ENCODE measurements at places on chromosomes 6 and 20.

DNA sequence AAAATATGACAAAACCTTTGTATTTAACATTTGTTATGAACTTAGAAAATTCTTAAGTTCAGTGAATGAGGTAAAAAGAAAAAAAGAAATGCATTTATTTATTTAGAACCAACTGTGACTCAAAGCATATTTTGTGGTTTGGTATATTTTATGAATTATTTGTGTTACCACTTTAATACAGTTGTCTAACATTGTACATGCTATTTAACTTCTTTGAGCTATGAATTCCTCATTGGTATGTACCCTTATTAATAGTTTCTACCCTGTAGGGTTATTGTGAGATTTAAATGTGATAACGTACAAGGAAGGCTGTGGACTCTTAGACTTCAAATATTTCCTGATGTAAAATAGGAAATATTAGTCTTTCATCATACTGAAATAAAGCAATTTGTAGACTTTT, 162.6 kb downstream of the MMUT start:
- DNase-seq, result no peak

GRCh38 chr20:50560867-50561266, 50.7 kb downstream of the PTPN1 start:
- no peak for DNase-seq

- peak; percentile 72 for DNase-seq
These were observed 108.3 kb upstream of the PHACTR3 start for GRCh38 chr20:59495894-59496510.

- no peak for DNase-seq
These were observed 102.7 kb downstream of the TRDN start for GRCh38 chr6:123533862-123534648.

DNA sequence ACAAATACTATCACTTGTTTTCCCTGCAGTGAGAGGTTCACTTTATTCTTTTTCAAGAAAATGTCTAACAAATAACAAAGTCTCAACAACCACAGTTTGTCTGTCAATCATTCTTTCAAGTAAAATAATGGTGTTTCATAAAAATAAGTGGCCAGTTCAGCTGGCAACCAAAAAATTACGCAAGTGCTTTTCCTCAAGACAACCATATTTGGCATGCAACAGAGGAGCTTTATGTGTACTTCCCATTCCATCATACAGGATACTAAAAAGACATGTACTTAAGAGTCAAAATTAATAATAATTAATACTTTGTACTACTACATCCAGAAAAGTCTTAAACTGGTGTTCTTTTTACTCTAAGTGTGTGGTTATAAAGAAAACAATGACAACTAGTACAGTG, 34.6 kb downstream of the ATG5 start:
- DNase-seq, result no peak

GRCh38 chr20:60271597-60271996, 313.4 kb downstream of the CDH26 start:
- peak; percentile 59 for DNase-seq

GRCh38 chr6:136728033-136728939, 64.0 kb downstream of the MAP3K5 start:
- DNase-seq, result no peak

- DNase-seq, result no peak
These were observed 23.7 kb upstream of the SLC23A2 start for GRCh38 chr20:5024982-5025381.

- DNase-seq, result no peak
These were observed 18.2 kb upstream of the TAGAP start for GRCh38 chr6:159062976-159063375.

GRCh38 chr6:73262671-73263569, at the start of gene KHDC1:
Gene KHDC1 (minus strand): TSS chr6:73263196. CDS start chr6:73242517, 20,679 bp downstream.
- peak; percentile 84 for DNase-seq

DNA sequence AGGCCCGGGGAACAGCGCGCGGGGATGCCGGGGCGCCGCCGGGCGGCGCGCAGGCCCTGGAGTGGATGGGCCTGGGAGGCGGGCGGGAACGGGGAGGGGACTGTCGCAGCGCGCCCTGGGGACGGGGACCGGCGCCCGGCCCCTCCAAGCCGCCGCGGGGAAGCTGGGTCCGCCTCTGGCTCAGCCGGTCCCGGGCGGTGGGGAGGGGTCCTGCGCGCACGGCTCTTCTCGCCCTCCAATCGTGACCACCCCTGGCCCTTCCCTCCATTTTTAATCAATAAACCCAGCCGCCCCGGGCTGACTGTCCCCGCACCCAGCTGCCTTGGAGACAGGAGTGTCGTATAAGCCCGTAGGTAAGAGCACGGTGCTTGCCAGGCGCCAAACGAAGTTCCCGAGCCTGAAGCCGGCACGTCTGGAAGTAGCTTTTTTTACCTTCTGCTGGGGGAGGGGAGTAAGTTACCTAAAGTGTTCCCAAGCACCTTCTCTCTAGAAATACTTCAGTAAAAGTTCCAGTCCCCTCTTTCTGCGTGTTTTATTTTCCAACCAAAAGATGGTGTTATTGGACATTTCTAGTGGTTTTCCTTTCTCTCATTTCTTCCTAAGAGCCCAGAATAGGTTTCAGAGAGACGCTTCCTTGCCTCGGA, 780 bp upstream of the TAF4 start:
- peak; percentile 66 for DNase-seq

DNA sequence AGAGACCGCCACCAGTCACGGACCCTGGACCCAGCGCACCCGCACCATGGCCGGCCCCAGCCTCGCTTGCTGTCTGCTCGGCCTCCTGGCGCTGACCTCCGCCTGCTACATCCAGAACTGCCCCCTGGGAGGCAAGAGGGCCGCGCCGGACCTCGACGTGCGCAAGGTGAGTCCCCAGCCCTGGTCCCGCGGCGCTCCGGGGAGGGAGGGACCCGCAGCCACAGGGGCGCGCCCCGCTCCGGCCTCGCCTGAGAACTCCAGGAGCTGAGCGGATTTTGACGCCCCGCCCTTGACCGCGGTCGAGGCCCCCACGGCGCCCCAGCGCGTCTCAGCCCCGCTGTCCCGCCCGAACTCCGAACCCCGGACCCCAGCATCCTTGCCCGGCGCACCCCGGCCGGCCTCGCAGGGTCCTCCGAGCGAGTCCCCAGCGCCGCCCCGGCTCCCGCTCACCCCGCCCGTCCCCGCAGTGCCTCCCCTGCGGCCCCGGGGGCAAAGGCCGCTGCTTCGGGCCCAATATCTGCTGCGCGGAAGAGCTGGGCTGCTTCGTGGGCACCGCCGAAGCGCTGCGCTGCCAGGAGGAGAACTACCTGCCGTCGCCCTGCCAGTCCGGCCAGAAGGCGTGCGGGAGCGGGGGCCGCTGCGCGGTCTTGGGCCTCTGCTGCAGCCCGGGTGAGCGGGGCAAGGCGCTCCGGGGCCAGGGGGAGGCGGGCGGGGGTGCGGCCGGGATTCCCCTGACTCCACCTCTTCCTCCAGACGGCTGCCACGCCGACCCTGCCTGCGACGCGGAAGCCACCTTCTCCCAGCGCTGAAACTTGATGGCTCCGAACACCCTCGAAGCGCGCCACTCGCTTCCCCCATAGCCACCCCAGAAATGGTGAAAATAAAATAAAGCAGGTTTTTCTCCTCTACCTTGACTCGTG, at the start of gene OXT:
TSS of gene OXT (plus strand) at position 11 of the 920 bp plus-strand sequence. CDS start at position 47, 36 bp downstream.
- DNase-seq, result no peak

DNA sequence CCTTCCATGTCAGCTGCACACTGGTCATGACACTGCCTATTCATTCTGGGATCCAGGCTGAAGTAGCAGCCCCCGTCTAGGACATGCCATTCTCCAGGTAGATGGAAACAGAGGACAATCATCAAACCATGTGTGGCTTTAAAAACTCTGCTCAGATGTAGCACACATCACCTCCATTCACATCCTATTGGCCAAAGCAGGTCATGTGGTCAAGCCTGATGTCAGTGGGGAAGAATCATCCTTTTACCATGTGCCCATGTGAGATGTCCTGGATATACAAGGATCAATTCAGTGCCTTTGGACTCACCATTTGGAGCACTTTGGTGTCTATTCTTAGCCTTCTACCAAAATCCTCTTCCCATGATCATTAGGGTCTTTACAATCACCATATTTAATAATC, 99.5 kb downstream of the CDC5L start:
- no peak for DNase-seq

- DNase-seq, result no peak
These were observed 15.9 kb upstream of the TBC1D20 start for GRCh38 chr20:478010-478948.

- DNase-seq, result no peak
These were observed at the start of gene LAMA2 for GRCh38 chr6:128882991-128883611. Gene LAMA2 (plus strand): TSS chr6:128883138. CDS start chr6:128883246, 108 bp downstream.

- DNase-seq, result no peak
These were observed 103.4 kb upstream of the PDE10A start for GRCh38 chr6:165766457-165766856.

- DNase-seq, result no peak
These were observed 77.6 kb downstream of the RNF182 start for GRCh38 chr6:14002176-14002947.

- DNase-seq, result no peak
These were observed 32.5 kb downstream of the MYH7B start for GRCh38 chr20:34988191-34988540.

DNA sequence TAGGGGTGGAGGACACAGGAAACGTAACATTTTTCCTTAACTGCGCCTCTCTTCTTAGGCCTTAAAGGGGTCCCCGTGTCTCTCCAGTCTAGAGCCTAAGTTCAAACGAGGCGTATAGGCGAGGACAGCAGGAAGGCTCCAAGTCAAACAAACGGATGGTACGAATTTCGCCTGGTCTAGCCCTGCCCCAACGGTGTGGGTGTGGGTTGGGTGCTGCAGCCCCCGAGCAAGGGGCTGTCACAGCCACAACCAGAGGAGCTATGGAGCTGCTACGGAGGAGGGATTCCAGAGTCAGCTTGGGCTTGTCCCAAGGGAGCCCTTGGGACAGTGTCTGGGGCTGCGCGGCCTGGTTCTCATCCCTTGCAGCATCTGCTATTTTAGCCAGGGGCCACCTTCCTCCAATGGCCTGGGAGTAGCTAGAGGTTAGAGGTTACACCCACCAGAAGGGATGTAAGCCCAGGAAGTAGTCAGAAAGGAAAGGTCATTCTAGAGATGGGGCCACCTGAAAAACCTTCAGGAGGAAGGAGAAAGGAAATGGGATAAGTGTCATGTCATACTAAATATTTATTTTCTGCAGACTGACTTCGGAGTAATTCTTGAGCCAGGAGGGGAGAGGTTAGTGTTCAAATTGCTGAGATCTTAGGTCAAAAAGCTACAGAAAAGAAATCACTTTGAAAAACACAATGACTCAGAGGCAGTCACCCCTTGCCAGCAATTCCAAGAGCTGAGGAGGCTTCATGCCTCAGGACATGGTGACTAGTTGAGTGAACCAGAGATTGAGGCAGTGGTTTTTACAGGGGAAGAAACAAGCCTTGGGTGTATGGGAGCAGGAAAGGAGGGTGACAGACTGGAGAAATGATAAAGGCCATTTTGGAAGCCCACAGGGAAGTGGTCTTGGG, 21.7 kb downstream of the VPS52 start:
- DNase-seq, result no peak

- no peak for DNase-seq
These were observed 132.0 kb downstream of the CDK19 start for GRCh38 chr6:110683241-110683640.

DNA sequence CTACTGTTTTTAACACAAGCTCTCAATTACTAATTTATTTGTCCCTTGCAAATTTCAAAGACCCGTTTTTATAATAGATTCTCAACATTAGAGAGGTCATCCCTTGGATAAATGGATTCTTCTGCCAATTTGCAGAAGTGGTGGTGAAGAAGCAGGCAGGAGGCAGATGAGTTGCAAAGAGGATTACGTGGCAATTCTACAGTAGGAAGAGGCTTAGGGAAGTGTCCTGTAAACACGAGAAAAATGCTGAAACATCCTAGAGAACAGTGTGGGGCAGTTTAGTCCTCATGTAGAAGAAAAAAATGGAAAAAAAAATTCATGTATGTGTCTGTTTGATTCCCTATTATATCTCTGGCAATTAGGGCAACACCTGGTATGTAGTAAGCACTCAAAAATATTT, 87.6 kb downstream of the BMP2 start:
- no peak for DNase-seq

DNA sequence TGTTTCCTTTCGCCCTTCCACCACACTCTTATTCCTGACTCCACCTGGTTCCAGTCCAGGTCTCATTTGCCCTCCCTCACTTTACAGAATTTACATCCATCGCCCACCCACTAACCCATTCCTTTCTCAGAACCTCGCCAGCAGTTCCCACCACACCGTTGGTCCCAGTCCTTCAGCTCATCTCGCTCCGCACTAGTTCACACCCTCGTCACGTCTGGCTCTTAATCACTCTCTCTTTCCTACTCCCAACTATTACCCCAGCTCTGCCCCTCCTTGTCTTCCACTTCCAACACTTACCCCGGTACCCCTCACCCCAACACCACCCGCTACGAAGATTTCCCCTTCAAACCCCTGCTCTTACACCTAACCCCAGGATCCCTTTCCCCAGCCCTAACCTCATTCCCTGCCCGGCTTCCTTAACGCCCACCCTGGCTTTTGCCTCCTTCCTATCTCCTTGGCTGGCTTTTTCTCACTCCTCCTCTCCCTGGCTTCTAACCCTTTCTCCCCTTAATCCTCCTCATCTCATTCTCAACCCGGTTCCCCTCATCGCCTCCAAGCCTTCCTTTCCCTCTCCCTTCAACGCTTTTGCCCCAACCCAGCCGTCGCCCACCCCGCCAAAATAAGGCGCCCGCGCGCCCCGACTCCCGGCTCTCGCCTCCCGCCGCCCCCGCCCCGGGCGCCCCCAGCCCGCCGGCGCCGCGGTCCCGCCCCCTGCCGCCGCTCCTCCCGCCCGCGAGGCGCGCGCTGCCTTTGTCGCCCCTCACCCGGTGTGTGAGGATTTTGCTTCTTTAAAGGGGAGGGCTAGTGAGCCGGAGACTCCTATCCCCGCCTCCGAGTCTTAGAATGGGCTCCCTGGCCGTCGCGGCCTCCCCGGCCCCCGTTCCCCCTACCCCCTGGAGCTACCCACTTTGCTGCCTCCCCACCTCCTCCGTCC, 542 bp downstream of the USP49 start:
- peak; percentile 36 for DNase-seq

- no peak for DNase-seq
These were observed 3.7 kb upstream of the TMEM242 start for GRCh38 chr6:157326979-157327378.

GRCh38 chr6:99333068-99333467, 16.4 kb downstream of the FAXC start:
- no peak for DNase-seq

DNA sequence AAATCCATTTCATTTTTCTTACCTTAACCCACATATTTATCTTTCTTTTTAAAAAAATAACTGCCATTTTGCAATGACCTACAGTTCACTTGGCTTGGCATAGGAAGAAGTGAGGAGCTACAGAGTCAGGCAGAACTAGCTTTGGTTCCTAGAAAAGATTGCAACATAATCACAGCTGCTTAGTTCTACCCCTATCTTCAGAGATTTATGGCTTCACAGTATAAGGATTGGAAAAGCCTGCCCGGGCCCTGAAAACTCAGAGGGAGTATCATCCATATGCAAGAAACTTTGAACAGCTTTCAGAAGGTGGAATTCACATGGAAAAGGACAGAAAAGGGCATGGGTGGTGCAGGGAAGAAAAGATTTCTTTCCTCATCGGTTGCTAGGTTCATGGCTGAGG, 774.3 kb upstream of the CHD6 start:
- DNase-seq, result no peak

All from DND-41 (cell line).